ENCODE measurements at places on chromosomes 1 and 21.

DNA sequence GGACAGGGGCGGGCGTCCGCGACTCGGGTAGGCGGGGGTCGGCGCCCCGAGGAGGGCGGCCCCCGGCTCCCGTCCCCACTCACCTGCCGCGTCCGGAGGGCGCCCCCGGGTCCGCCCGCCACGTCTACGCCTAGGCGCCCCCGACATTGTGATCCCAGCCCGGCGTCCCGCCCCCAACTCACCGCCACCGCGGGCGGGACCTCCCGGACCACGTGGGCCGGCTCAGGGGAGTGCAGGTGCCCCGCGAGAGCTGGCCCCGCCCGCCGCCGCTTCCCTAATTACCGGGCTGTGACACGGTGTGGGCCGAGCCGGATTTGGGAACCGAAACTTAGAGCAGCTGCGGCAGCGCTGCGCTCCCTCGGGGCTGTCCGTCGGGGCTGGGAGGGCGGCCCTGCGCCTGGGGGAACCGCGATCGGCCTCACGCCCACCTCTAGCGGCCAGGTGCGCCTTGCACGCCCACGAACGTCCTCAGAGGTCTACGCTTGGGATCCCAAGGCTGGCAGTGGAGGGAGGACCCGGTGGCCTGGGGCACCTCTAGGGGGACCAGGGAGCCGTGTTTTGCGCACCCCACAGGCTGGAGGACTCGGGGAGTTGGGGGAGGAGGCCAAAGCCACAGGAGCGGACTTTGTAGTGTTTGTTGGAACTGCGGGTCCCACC lies 521 bp upstream of the NADK start:
- DNase-seq = peak; percentile 86

DNA sequence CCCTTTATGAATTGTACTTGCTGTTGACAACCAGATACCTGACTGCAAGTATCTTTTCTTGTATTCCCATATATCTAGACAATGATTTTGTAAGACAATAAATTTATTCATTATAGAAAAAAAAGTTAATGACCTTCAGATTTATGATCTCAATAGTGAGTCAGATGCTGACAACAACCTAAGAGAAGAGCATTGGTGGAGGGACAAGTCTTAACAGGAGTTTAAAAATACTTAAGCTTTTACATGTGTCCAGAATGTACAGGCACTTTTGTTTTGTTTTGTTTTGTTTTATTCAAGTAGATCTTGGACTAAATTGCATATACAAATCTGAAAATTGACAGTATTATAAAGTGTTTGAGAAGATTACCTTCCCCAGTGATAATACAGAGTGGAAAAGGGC lies 1544.6 kb upstream of the B3GALT2 start:
- no peak for DNase-seq

GRCh38 chr1:221487781-221488524 lies 253.9 kb downstream of the DUSP10 start:
- no peak for DNase-seq

DNA sequence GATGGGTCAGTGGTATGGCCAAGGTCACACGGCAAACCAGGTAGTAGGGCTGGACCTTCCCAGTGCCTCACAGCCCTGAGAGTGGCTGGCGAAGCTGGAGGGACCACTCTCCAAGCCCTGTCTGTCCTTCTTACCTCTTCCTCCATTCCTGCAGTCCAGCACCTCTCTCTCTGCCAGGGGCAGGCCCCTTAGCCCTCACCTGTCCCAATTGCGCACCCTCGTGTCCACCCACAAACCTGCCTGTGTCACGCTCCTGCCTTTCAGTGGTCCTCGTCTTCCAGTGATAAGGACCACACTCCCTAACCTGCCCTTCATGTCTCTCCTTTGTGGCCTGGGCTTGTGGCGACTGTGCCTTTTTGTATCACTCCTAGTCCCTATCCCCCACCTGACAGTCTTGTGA lies 3.4 kb downstream of the PODN start:
- no peak for DNase-seq

Measured in CD4-positive, alpha-beta T cell treated with Interleukin-12 subunit alpha and Interleukin-12 subunit beta, for 1 hour (primary cell).